ENCODE measurements at places on chromosomes 3 and 15. TPM values are rescaled to one million over a fixed set of nuclear protein-coding genes. Genes with fewer than 3 reads are reported as not detected.

DNA sequence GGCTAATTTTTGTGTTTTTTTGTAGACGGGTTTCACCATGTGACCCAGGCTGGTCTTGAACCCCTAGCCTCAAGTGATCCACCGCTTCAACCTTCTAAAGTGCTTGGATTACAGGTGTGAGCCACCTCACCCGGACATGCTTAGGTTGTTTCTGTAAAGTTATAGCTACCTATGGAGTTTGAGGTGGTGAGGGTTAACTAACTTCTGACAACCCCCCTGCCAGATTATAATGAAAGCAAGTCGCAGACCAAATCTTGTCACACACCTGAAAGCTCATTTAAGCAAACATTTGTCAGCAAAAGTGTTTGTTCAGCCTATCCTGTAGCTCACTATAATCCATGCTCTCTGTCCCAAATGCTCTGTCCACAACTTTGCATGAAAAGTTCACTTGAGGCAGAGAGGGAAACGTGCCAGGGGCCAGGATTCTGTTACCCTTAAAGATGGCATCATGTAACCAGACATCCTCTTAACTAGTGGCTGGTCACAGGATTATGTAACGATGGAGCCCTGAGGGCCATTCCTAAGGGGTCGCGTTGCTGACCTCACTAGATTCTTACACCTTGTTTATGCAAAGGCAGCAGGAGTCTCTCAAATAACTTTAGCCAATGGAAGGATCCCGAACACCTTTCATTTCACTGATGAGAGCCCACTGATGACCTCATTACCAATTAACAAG is 24.1 kb upstream of the SENP5 start:
- no peak for DNase-seq
- no peaks in the 10 kb centered on the region for H3K4me1 ChIP-seq
- no peak overlapping the region for H3K4me3 ChIP-seq

DNA sequence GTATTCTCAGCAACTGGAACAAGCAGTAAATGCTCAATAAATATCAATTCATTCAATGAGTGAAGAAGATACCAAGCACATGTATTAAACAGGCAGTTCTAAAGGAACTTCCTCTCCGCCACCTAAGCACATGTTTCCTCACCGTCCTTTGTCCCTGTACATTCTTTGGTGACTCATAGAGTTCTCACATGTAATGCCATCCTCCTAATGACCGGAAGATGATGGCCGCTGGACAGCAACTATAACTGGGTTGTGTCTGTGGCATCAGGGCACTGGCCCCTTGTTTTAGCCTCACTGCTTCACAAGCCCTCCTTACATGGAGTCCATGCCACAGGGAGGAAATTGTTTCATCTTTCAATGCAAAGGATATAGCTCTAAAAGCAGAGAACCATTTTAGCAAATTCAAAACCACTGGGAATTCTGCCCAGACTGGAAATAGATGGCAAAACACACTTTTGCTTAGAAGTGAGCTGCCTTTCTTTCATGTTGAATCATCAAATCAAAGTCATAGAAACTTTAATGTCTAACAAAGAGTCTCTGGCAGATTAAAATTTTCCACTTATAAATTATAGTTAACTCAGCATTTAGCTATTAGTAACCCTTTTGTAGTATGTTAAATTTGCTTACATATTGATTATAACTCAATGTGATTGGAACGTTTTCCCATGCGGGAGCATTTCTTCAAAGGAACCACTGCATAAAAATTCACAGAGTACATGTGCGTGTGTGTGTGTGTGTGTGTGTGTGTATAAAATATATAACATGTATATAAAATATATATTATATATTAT is 74.1 kb downstream of the GAP43 start:
- no peaks in the 10 kb centered on the region for H3K27me3 ChIP-seq
- H3K36me3 ChIP-seq: no peaks in the 10 kb centered on the region
- no peak for DNase-seq
- H3K4me3 ChIP-seq: no peak overlapping the region
- no peak overlapping the region for H3K27ac ChIP-seq
- H3K4me1 ChIP-seq: no peaks in the 10 kb centered on the region

- peaks cover 14% of the 10 kb centered on the region for H3K4me1 ChIP-seq
- no peaks in the 10 kb centered on the region for H3K27me3 ChIP-seq
- no peak overlapping the region for H3K4me3 ChIP-seq
- DNase-seq: no peak
Observed at GRCh38 chr3:184815046-184815930, 3.3 kb downstream of the VPS8 start.

Gene DNAH1
- total RNA-seq: 14.8 TPM

Gene BNC1
- total RNA-seq: not detected

GRCh38 chr3:173913974-173914421 is 516.5 kb downstream of the NLGN1 start:
- H3K4me1 ChIP-seq: no peaks in the 10 kb centered on the region
- H3K36me3 ChIP-seq: no peaks in the 10 kb centered on the region
- no peak overlapping the region for H3K4me3 ChIP-seq
- H3K27me3 ChIP-seq: no peaks in the 10 kb centered on the region
- no peak overlapping the region for H3K27ac ChIP-seq

DNA sequence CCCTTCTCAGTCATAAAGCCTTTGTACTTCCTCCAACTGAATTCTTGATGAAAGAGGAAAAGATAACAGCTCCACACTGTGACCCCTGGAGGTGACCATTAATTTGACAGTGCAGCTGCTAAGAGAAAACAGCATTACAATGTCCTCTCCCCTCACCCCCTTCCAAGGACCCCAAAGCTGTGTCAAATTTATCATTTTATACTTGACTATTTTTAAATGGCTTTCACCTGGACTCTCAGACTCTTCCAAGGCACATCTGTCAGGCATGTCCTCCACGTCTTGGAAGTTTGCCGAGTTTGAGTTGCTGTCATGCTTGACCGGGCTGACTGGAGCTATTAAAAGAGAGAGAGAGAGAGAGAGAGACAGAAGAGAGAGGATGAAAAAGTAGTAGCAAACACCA is 236.5 kb downstream of the WDR72 start:
- H3K4me3 ChIP-seq: no peak overlapping the region
- H3K27ac ChIP-seq: no peak overlapping the region
- H3K36me3 ChIP-seq: no peaks in the 10 kb centered on the region
- DNase-seq: peak; percentile 26
- H3K27me3 ChIP-seq: no peaks in the 10 kb centered on the region

DNA sequence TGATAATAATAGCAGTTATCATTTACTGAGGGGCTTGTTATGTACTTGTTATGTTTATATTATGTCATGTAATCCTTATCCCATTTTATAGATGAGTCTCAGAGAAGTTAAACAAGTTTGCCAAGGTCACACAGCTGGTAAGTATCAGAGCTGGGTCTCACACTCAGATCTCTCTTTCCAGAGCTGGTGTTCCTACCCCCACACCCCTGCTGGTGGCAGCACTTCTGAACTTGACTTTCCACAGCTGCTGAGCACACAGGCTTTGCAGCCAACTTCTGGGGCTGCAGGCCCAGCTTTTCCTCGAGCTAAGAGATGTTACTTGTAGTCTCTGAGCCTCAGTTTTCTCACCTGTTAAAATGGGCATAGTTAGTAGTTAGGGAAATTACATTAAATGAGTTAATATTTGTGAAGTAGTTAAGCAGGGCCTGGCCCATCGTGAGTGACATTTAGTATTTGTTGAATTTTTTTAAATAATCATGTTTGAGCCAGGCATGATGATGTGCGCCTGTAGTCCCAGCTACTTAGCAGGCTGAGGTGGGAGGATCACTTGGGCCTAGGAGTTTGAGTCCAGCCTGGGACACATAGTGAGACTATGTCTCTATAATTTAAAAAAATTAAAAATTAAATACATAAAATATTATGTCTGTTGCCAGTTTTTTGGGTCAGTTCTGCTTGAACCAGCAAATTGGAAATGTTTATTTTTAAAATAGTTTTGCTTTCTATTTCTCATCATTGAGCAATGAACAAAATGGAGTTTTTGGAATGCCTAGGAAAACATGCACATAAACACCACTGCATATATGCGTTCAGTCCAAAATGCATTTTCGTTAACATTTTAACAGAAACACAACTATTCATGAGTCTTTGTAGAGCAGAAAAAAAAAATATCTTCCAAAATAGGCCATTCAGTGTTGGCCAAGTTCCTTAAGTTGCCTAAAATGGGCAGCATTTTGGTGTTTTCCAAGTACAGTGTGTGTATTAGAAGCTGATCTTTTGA is 87.3 kb downstream of the SMAD6 start:
- H3K36me3 ChIP-seq: no peaks in the 10 kb centered on the region
- H3K27me3 ChIP-seq: no peaks in the 10 kb centered on the region
- no peaks in the 10 kb centered on the region for H3K4me1 ChIP-seq

DNA sequence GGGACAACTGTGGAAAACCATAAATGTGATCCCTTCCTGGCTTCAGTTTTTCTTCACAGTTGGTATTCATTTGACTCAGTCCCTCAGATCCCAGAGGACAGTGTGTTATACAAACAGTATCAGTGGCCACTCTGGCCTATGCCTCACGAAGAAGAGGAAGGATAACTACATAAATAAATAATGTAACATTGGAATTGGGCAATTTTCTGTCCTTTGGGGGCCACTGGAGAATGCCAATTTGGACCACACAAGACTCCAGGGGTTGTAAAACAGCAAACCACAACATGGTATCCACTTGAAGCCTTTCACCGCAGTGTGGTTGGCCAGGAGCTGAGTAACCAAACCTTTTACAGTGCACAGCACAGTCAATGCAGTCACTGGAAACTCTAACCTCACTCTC is 1077.0 kb downstream of the ROBO2 start:
- H3K27ac ChIP-seq: no peak overlapping the region
- no peak overlapping the region for H3K4me3 ChIP-seq
- H3K36me3 ChIP-seq: no peaks in the 10 kb centered on the region
- no peaks in the 10 kb centered on the region for H3K4me1 ChIP-seq
- DNase-seq: no peak
- no peaks in the 10 kb centered on the region for H3K27me3 ChIP-seq

DNA sequence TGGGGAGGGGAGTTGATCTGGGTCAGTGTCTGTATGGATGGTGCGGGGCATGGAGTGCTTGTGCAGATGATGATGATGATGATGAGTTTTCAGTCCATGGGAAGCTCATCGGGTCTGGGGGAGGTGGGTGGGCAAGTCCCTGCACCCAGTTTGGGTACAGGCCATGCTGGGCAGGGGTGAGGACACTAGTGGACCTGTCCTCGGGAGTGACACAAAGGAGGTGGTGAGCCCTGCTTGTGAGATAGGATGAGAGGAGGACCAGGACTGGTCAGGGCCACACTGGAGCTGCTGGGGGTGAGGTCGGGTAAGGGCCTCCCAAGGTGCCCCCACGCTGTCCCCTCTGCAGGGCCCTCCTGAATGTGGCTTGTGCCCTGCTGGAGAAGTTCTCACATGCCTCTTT is 177.9 kb downstream of the APBA2 start:
- no peak overlapping the region for H3K4me3 ChIP-seq
- no peaks in the 10 kb centered on the region for H3K36me3 ChIP-seq
- H3K27ac ChIP-seq: no peak overlapping the region
- no peaks in the 10 kb centered on the region for H3K27me3 ChIP-seq

DNA sequence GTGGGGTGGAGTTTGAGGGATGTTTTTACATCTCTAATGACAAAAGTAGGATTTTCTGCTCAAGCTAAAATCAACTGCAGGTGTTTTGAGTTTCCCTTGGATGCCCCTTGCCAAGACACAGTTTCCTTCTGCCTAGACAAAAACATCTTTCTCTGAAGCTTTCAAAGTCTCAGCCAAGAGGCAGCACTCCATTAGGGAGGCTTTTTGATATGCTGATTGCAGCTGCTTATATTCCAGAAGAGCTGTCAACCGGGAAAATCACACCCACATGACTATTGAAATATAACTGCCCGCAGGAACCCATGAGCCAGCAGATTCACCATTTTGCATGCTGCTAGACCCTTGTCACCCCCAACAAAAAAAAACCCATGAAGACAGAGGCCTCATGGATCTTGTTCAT is 27.5 kb upstream of the ZNF148 start:
- H3K4me3 ChIP-seq: no peak overlapping the region
- no peaks in the 10 kb centered on the region for H3K27me3 ChIP-seq
- no peaks in the 10 kb centered on the region for H3K4me1 ChIP-seq
- H3K36me3 ChIP-seq: no peaks in the 10 kb centered on the region

- H3K4me1 ChIP-seq: peaks cover 16% of the 10 kb centered on the region
- H3K27me3 ChIP-seq: no peaks in the 10 kb centered on the region
Observed at GRCh38 chr15:77025941-77026411, 31.1 kb downstream of the PSTPIP1 start.

- H3K27ac ChIP-seq: no peak overlapping the region
- no peaks in the 10 kb centered on the region for H3K27me3 ChIP-seq
- no peaks in the 10 kb centered on the region for H3K36me3 ChIP-seq
- H3K4me3 ChIP-seq: no peak overlapping the region
Observed at GRCh38 chr15:71545223-71545760, 265.1 kb upstream of the NR2E3 start.

- H3K27me3 ChIP-seq: no peaks in the 10 kb centered on the region
- no peak overlapping the region for H3K4me3 ChIP-seq
- H3K36me3 ChIP-seq: no peaks in the 10 kb centered on the region
- no peak for DNase-seq
- H3K4me1 ChIP-seq: no peaks in the 10 kb centered on the region
Observed at GRCh38 chr3:128590948-128591347, 59.7 kb downstream of the RPN1 start.

GRCh38 chr3:46021516-46021915 is 5.8 kb downstream of the XCR1 start:
- no peaks in the 10 kb centered on the region for H3K36me3 ChIP-seq
- no peaks in the 10 kb centered on the region for H3K4me1 ChIP-seq
- no peak overlapping the region for H3K4me3 ChIP-seq

DNA sequence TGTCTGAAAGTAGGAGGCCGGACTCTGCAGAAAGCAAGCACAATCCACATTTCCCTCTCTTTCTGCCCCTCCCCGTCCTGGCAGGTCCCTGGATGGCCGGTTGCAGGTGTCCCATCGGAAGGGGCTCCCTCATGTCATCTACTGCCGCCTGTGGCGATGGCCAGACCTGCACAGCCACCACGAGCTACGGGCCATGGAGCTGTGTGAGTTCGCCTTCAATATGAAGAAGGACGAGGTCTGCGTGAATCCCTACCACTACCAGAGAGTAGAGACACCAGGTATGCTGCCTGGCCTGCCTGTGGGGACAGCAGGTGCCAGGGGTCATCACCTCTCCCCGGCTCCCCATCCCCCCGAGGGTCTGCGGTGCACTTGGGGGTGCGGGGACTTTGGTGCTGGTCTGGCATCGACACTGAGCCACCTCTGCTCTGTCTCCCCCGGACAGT is 89.6 kb downstream of the AAGAB start:
- H3K4me1 ChIP-seq: peaks cover 23% of the 10 kb centered on the region
- H3K27me3 ChIP-seq: no peaks in the 10 kb centered on the region
- H3K27ac ChIP-seq: no peak overlapping the region
- DNase-seq: no peak
- H3K4me3 ChIP-seq: no peak overlapping the region
- peaks cover 3% of the 10 kb centered on the region for H3K36me3 ChIP-seq

DNA sequence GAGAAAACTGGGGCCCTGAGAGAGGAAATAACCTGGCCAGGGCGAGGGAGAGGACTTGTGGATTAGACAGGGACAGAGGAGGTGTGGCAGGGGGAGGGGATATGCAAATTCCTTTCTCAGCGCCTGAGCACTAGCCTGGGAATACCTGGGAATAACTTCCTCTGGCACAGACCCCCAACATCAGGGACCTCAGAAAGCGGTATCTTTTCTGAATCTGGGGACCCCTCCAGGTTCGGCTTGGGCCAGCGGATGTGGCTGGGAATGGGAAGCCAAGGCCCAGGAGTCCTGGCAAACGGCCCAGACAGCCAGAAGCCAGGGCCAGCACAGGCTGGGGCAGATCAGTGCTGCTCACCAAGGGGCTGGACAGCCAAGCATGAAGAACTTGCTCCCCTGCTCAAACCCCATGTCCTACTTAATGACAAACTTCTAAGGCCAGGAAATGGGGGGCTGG is 9.2 kb upstream of the ACSBG1 start:
- H3K36me3 ChIP-seq: no peaks in the 10 kb centered on the region
- H3K4me3 ChIP-seq: no peak overlapping the region
- H3K4me1 ChIP-seq: peaks cover 7% of the 10 kb centered on the region
- peak; percentile 80 for DNase-seq
- H3K27me3 ChIP-seq: no peaks in the 10 kb centered on the region

Gene ZBBX
- not detected for total RNA-seq

Gene ANKRD34C
- total RNA-seq: under 0.01 TPM

All from body of pancreas (tissue), 4 donors.